Osteoblast (primary cell): ENCODE measurements at places on chromosomes 7 and 10.

- no peak for DNase-seq
These were observed 82.2 kb downstream of the MDFIC start for GRCh38 chr7:115004121-115004520.

DNA sequence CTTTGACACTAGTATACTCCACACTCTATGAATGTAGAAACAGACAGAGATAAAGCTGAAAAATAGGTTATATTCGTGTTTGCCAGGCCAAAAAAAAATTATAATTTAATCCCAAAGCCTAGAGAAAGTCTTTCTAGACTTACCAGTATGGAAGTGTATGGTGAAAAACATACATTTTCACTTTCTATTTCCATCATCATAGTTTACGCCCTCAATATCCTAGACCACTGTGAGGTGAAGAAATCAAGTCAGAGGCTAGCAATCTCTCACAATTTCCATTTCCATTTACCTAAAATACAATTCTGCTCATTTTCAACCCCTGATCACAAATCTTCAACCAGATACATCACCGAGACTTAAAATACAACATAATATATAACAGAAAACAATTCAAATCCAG lies 16.2 kb downstream of the GPR22 start:
- DNase-seq: no peak

DNA sequence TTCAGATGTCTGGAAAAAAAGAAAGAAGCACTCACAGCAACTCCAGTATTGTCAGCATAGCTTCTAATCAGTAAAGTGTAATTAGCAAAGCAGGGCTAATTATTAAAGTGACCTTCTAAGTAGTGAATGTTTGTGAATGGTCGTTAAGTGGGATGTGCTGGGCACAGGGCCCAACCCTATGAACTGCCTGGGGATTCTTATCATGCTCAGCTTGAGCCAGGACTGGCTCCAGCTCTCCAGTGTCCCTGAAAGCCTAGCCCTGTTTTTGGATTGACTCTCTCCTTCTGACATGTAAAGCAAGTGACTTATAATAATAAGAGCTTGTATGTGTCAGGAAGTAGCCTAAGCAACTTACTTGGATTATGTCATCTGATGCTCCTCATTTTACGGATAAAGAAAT lies 9.5 kb upstream of the TBX20 start:
- no peak for DNase-seq

DNA sequence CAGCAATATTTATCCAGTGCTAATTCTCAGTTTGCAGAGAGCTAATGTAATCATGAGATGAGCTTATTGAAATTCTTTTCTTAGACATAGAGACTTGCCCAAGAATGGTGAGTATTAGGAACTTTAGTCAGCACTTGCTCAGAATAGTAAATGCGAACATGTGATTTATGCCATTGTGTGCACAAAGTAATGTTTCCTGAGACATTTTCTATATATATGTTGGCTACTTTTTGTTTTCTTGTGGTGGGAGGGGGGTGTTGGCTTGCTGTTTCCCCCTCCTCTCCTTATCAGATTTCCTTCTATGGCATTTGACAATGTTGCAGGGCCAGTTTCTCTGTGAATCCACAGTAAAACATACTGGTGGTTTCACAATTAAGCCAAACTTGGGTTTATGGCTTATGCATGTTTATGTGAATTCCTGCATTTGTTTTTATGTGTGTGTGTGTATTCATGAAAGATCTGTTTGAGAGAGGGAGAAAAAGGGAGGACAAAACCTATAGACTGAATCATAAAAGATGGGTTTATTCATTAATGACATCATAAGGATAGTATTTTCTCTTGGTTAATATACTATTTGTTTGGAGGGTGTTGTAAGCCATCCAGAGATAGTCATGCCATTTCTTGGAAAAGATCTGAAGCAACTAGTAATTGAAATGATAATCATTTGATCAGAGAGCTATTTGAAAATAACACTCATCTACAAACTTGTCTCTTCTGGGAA lies 36.3 kb downstream of the ARID5B start:
- DNase-seq: no peak

DNA sequence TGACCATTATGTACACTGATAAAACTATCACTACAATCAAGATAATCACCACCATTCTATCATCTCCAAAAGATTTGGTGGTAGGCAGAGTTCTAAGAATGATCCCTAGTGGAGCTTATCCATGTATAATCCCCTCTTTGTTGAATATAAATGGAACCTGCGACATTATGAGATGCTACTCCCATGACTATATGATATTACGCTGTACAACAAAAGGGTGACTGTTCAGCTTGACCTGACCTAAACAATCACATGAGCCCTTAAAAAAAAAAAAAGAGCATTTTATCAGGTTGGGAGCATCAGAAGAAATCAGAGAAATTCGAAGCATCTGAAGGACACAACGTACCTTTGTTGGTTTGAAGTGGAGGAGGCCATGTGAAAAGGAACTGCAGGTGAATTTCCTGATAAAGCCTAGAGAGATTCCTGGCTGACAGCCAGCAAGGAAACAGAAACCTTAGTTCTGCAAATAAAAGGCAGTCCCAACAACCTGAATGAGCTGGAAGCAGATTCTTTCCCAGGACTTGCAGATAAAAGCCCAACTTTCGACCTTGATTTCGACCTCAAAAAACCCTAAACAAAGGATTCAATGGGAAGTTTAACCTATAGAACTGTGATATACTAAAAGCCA lies 270.7 kb downstream of the ADRA2A start:
- DNase-seq: no peak

GRCh38 chr10:132232023-132232951 lies 45.5 kb downstream of the DPYSL4 start:
- DNase-seq: peak; percentile 61

DNA sequence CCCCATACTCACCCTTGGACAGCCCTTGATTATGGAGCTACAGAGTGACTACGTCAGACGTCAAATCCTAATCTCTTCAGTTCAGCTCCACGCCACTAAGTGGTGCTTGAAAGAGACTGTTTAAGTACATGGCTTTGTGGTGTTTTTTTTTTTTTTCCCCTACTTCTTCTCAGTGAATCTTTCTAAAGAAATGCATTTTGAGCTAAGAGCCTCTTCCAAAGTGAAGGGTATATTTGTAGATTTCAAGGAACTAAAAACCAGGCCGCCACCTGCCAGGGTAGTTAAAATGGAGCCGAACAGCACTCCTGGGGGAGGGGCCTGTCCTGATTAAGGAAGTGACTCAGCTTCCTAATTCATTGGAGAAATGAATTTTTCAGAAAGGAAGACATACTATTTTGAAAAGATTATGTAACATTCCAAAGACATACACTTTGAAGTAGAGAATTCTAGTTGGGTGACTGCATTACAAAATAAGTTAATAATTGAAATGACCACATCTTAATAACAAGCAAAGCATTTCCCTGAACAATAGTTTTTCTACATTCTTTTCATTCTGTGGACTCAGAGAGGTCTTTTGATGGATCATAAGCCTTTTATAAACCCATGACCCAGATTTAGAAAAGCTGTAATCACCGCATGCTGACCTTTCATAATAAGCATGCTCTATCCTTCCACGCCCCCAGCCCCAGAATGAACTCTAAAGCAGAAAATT lies 20.6 kb upstream of the VPS41 start:
- no peak for DNase-seq
